Stimulated activated CD4-positive, alpha-beta T cell treated with anti-CD3 and anti-CD28 coated beads, Interleukin-1b, Interleukin-23, amount 100 ng/mL, for 1 hour (primary cell): ENCODE measurements at places on chromosomes 3 and 15.

GRCh38 chr3:14852058-14852594 lies 33.4 kb downstream of the FGD5 start:
- no peak for DNase-seq

DNA sequence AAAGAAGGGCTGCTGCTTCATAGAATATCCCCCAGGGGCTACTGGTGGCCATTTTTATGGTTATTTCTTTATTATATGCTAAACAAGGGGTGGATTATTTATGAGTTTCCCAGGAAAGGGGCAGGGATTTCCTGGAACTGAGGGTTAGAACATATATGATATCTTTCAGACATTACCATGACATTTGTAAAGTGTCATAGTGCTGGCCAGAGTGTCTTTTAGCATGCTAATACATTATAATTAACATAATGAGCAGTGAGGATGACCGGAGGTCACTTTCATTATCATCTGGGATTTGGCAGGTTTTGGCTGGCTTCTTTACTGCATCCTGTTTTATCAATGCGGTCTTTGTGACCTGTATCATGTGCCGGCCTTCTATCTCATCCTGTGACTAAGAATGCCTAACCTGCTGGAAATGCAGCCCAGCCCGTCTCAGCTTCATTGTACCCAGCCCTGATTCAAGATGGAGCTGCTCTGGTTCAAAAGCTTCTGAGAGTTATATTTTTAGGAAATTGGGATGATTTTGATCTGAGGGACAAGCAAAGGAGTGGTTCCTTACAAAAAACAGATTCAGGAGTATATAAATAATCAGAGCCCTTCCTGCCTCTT lies 9.1 kb upstream of the ZBTB20 start:
- no peak for DNase-seq

- no peak for DNase-seq
Measured at GRCh38 chr15:62927196-62927595, 115.4 kb upstream of the TPM1 start.

GRCh38 chr15:99744142-99744541 lies 10.9 kb upstream of the LYSMD4 start:
- DNase-seq: no peak

- no peak for DNase-seq
Measured at GRCh38 chr3:101017017-101017416, 23.8 kb upstream of the ABI3BP start.

- DNase-seq: no peak
Measured at GRCh38 chr15:48003441-48003840, 117.3 kb upstream of the SLC24A5 start.

DNA sequence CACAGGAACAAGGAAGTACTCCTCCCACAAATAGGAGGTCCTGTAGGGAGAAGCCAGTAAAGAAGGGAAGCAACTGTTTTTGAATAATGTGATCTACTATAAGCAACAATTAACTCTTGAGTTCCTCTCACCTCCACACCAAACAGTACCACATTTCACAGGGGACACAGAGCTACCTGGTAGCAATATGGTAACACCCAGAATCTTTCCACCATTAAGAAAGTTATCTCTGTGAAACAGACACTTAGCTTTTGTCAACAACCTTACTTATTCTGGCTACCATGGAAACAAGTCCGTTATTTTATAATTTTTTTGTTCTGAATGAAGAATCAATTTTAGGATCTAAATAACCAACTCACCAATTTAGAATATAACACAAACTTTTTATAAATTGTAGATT lies 49.5 kb downstream of the TBL1XR1 start:
- no peak for DNase-seq

GRCh38 chr15:98923579-98923978 lies 84.0 kb downstream of the PGPEP1L start:
- no peak for DNase-seq

DNA sequence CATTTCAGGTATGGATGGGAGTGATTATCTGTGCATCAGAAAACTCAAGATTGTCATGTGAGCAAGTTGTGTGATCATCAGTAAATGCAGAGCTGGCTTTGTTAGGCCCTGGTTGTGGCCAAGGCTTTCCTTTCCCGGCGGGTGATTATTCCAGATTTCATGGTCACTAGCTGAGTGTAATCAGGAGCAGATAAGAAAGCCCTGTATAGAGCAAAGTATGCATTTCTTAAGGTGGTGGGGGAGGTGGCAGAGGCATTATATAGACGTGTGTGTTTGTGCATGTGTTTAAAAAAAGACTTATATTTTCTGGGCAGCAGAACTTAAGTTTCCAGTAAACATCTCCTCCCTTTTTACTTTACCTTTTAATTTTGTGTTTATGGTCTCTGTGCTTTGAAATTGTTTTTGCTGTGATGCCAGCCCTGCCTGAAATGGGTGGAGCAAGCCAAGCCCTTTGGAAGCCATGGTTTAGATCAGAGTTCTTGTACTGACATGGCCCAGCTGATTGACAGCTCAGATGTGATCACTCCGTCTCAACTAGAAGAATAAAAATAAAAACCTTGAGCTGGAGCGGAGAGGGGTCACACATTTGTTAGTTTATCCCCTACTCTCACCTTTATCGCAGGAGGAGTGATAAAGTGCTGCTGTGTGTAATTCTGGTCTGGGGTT lies 22.2 kb downstream of the SMAD3 start:
- no peak for DNase-seq

DNA sequence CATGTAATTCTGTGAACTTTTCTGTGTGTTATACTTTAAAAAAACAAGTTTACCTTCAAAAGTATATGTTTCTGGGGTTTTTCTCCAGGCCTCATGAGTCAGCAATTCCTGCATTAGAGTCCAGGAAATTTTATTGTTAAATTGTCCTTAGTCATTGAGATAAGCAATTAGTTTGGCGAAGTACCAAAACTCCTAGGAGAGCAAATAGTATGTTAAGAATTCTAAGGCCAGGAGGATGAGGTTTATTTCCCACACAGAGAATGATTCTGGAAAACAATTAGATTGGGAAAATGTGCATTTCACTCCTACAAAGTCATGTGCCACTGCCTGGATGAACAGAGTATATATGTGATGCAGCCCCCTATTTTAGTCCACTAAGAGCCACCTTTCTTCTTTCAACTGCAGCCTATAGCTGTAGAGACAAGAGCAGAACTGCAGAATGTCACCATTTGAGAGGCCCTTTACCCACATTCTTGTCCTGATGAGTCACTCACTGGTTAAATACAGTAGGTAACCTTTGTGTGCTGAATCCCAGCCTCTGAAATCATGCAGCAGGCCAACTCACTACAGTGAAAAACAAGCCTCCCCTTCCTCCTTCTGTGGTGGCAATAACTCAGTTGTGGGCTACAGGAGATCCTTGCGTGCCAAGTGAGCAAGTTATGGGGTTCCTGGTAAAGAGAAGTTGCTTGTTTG lies 452.8 kb upstream of the THBS1 start:
- DNase-seq: no peak

- DNase-seq: no peak
Measured at GRCh38 chr3:147304756-147305155, 101.6 kb downstream of the ZIC4 start.

DNA sequence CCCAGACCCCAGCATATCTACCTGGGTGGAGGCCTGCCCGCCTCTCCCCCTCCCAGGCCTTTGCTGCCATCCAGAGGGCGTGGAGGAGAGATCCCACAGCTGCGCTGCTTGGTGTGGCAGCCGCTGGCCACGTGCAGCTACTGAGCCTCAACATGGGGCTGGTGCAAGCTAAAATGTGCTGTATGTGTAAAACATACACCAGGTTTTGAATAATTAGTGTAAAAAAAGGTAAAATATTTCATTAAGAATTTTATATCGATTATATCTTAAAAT lies 95.8 kb downstream of the SEC22A start:
- DNase-seq: no peak

GRCh38 chr3:114816052-114816451 lies 331.0 kb downstream of the ZBTB20 start:
- no peak for DNase-seq

DNA sequence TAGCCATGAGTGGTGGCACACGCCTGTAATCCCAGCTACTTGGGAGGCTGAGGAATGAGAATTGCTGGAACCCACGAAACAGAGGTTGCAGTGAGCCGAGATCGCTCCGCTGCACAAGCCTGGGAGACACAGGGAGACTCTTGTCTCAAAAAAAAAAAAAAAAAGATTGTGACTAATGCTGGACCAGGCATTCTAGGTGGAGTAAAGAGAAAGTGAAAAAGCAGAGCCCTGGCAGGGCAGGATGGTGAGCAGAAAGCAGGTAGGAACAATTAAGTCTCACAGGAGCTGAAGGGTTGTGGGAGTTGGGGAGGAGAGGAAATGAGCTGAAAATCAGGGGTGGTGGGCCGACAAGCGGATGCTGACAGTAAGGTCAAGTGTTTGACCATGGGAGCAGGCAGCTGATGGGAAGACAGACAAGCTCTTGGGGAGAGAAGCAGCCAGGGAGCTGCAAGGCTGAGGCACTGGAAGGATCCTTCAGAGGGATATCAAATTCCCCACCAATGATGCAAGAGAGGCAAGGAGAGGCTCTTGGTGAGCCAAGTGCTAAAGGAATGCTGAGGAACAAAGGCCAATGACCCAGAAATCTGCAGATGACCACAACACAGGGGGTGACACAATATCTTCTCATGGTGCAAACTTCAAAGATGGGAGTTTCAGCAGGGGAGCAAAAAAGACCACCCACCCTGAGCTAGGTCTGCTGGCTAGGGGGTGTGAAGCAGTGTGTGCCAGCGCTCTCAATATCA lies 251.1 kb downstream of the ULK4 start:
- no peak for DNase-seq

- DNase-seq: no peak
Measured at GRCh38 chr3:162774613-162775100, 1278.0 kb downstream of the OTOL1 start.

GRCh38 chr15:52171386-52171785 lies 19.8 kb downstream of the GNB5 start:
- DNase-seq: no peak

- no peak for DNase-seq
Measured at GRCh38 chr3:136858381-136858780, 3.6 kb upstream of the NCK1 start.

DNA sequence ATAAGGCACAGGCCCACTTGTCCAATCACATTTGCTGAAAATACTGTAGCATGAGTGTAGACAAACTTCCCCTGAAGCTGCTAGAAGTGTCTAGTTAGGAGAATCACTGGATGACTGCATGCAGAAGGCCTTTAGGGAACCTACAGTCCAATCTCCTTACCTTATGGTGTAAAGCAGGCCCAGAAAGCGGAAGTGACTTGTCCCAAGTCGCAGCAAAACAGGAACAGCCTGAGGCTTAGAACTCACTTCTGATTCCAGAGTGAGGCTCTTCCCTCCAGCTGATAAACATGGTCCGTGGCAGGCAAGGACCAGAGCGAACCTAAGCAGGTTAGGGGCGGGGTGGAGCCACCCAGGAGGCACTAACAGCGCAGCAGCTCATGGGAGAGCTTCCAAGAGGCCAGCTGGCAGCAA lies 2.5 kb downstream of the GRAMD2A start:
- no peak for DNase-seq

DNA sequence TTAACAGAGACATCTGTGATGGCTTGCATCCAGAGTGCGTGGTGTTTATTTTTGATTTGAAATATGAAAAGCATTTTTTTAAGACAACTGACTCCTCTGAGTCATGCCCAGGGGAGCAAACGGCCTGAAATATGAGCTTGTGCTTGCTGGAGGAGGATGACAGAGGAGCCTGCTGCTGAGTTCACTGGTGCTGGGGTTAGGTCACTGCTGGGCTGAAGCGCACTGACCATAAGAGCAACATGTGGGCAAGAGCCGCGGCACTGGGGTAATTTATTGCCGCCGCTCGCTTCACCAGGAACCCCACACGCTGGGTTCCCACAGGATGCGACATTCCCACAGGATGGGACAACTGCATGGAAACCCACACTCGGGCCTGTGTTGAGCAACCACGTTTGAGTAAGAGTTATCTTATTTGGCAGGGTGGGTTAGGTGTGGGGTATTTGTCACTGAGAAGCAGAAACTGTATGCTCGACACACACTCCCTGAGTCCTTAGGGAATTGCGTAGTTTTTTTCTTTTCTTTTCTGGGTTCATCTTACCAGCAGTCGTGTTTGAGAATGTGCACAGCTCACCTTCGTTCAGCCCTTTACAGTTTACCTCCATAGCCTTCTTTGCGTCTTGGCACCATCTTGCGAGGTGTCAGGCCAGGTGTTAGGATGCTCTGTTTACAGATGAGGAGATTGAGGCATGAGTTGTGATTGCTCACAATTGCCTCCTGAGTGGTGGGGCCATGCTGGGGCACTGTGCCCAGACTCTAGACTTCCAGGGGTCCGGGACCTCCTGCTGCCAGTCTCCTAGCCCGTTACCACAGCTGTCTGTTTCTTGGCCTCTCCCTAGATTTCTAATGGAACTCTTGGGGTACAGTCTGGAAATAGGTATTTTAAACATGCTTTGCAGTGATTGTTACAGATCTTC lies 60.4 kb downstream of the SMAD3 start:
- no peak for DNase-seq

GRCh38 chr3:181637456-181637855 lies 74.3 kb upstream of the SOX2 start:
- DNase-seq: no peak

DNA sequence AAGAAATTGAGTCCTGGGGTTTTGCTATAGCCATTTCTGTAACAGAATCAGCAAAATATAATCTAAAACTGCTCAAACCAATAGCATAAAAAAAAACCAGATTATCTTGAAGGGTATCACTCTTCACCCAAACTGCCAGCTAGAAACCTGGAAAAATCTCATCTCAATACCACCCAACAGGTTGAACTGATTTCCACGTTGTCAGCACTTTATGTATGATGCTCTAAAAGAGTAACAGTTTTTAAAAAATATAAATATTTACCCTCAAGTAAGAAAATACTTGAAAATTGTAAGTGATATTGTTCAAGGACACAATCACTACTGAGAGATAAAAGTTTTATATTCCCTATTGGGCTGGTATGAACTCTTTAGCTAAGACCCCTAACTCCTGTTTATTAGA lies 451.3 kb downstream of the EPHA3 start:
- DNase-seq: no peak

DNA sequence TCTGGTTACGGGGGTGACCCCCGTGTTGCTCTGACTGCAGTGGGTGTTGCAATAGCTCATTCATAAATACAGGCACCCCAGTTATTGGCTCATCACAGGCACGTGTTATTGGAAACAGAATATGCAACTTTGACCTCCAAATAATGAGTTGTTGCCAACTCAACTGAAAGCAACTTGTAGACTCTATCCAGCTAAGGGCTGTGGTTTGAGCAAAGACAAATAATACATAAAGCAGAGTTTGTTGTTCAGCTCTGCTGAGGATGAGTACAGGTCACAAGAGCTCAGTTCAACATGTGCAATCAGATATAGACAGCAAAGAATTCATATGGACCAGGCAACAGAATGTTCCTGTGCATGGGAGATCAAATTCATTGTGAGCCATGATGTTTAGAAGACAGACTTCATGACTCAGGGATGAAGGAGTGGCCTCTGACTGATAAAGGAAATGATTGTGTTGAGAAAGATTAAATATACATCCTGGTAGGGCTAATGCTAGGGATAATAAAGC lies 87.6 kb upstream of the LRIG1 start:
- no peak for DNase-seq

GRCh38 chr15:98398886-98399285 lies 249.5 kb upstream of the IGF1R start:
- DNase-seq: no peak

DNA sequence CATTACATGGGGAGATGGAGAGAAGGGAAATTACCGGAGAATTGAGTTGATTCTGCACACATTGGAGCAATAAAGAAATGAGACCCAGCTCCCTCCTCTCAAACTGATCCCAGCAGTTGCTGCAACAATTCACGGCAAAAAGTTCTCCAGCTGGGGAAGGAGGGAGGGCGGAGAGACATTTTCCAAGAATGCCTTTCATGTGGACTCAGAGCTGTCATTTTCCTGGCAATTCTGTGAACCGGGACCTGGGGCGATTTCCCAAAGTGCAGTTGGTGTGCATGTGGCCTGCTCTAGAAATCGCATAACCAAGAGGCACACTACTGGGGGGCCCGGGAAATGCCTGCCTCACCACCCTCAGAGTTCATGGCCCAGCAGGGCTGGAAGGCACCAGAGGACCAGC lies 48.7 kb upstream of the IREB2 start:
- no peak for DNase-seq
